NCI-H1694 (cell line): ENCODE measurements at places on chromosomes 16 and 17.

DNA sequence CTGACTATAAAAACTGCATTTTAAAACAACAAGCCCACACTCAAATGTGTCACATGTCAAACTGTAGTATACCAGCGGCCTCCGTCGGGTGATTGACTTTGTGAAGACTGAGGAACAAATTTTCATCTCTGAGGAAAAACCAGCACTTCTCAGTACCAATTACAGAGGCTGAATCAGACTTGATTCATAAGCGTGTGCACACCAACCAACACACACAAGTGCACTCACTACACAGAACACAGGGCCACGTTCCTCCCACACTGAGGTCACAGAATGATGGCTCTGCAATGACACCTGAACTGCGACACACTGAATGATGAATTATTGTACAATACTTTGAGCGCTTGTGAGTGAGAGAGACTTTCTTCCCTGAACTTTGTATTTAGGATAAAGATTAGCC, 29.6 kb downstream of the XPO6 start:
- no peak for DNase-seq

DNA sequence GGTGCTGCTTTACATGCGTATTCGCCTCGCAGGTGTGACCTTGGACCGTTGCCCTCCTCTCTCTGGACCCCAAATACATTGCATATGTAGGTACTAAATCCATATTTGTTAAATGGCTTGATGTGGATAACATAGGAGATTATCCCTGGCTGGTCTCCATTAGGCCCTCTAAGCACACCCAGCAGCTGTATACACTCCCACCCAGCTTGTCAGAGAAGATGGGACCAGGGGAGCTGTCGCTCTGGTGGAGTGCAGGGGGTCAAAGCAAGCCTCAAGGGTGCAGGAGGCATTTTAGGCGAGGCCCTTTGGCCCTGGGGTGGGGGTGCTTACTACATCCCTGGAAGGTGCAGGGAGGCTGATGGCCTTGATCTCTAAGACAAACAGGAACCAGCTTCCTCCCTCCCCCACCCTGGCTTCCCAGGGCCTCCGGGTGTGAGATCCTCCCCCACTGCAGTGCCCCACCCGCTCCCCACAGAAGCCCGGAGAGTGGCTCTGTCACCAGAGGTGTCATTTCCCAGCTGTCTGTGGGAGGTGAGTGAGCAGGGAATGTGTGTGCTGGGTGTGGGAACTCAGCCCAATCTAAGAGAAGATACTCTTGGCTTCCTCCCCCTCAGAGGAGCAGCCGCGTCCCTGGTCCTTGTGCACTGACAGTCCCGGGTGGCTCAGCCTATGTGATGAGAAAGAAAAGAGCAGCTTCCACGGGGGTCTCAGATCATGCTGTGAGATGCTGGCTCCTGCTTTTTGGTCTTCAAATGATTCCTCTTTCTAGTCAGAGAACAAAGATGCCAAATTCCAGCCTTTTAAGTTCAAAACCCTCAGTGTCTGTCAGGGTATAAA, 1.4 kb upstream of the VAMP2 start:
- DNase-seq = peak; percentile 51

- DNase-seq = no peak
Measured at GRCh38 chr17:1362964-1363363, 37.1 kb downstream of the YWHAE start.

GRCh38 chr17:72618001-72618509, 474.4 kb downstream of the SLC39A11 start:
- DNase-seq = no peak

DNA sequence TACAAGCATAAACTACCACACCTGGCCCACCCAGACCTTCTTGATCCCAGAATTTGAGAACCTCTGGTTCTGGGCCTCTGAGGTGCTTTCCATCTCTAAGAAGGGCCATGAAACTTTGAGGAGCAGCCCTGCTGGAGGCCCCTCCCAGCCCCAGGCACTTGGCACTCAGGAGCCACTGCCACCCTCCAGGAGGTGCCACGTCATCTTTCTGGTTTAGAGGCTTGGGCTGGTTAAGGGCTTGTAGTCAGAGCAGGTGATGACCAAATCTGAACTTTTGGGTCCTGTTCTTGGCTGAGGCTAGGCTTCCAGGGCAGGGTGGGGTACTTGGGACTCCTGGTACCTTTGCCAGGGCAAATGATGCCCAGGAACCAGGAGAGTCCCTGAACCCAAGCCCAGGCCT, 13.8 kb upstream of the DLX4 start:
- no peak for DNase-seq

- DNase-seq = no peak
Measured at GRCh38 chr16:53888222-53888621, 184.3 kb downstream of the FTO start.

- DNase-seq = no peak
Measured at GRCh38 chr16:75475420-75475847, 10.9 kb upstream of the TMEM170A start.

DNA sequence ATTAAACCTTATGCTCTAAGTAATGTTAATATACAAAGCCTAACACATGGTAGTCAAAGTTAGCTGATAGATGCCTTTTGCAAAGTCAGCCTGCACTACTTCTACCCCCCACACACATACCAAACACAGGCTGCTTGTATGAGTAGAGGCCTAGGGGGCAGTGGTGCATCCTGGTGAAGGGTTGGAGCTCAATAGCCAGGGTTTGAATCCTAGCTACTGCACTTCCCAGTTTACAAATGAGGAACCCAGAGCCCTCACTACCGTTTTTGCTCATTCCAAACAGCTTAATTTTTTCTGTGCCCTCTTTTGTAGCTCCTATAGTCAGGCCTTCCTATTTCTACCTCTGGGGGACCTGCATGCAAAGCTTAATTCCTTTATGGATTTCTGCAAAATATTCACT, 18.9 kb upstream of the HYDIN start:
- no peak for DNase-seq

DNA sequence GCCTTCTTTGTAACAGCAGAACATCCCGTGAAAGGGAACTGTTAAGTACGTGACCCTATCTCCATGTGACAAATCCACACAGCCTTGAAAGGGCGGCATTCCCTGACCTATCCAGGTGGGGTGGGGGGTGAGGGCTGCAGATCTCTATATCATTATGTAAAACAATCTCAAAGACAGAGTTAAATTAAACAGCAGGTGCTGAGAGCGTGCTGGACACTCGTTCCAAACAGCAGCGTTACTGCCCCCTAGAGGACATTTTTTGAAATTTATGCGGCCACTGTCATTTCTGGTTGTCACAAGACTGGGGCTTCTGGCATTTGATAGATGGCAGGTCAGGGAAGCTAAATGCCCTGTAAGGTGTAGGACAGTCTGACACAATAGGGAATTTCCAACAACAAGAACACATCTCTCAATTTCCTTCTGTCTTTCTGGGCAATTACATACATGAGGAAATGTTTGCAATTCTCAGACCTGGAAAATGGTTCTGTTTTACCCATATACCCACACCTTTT, 6.7 kb upstream of the SLC25A39 start:
- peak; percentile 89 for DNase-seq
